Kidney (tissue), 22 donors: ENCODE measurements at places on chromosomes 4 and X. TPM values are rescaled to one million over a fixed set of nuclear protein-coding genes. Genes with fewer than 3 reads are reported as not detected.

BTK gene
- polyA plus RNA-seq = 0.77 TPM

DCAF8L2 gene
- polyA plus RNA-seq = not detected

DGAT2L6 gene
- polyA plus RNA-seq = not detected

TEX13C gene
- polyA plus RNA-seq = not detected

OSTC gene
- 111 TPM for polyA plus RNA-seq

FATE1 gene
- polyA plus RNA-seq = 0.52 TPM

ADAM29 gene
- polyA plus RNA-seq = not detected

IL2 gene
- polyA plus RNA-seq = not detected

CXorf49 gene
- polyA plus RNA-seq = not detected

AMBN gene
- polyA plus RNA-seq = not detected

PHOX2B gene
- not detected for polyA plus RNA-seq

GJB1 gene
- 59.0 TPM for polyA plus RNA-seq

PCDH18 gene
- polyA plus RNA-seq = 2.2 TPM

CRMP1 gene
- polyA plus RNA-seq = 0.26 TPM

CLCN5 gene
- polyA plus RNA-seq = 21.1 TPM
